ENCODE measurements at places on chromosomes 5 and 9.

GRCh38 chr9:123946101-123946821 lies 16.3 kb upstream of the DENND1A start:
- no peak for DNase-seq

GRCh38 chr5:67012171-67012570 lies 184.4 kb downstream of the CD180 start:
- DNase-seq: peak; percentile 9

GRCh38 chr9:33155393-33155792 lies 11.7 kb downstream of the B4GALT1 start:
- DNase-seq: no peak

DNA sequence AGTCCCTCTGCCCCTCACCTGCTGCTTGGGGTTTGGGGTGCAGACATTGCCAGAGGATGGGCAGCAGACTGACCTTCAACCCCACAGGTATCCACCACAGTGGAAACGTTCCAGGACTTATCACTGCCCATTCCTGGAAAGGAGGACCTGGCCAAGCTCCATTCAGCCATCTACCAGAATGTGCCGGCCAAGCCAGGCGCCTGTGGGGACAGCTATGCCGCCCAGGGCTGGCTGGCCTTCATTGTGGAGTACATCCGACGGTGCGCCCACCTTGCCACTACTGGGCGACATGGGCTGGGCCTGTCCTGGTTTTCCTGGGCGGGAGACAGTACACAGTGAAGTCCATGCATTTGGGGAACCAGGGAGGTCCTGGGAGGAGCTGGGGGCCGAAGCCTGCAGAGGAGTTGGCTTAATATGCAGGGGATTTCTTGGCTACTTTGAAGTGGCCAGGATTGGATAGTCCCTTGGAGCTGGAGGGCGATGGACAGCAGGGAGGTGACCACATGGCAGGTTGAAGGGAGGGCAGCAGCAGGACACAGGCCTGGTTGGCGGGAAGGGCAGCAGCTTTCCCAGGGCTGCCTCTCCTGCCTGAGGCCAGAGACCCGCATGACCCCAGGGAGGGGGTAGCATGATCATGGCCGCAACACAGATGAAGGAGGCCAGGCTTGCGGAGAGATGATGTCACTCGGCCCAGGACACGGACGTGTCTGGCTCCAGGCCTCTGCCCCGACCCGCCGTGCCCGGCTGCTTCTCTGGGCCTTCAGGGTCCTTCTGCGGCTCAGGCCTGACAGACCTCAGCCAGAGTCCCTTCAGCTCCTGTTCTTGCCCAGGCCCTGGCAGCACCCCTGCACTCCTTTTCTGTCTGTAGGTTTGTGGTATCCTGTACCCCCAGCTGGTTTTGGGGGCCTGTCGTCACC lies 34.6 kb downstream of the USP20 start:
- no peak for DNase-seq

- DNase-seq: no peak
Measured at GRCh38 chr5:102581011-102581410, 82.2 kb upstream of the SLCO6A1 start.

GRCh38 chr5:159465604-159466003 lies 135.3 kb upstream of the IL12B start:
- DNase-seq: no peak

DNA sequence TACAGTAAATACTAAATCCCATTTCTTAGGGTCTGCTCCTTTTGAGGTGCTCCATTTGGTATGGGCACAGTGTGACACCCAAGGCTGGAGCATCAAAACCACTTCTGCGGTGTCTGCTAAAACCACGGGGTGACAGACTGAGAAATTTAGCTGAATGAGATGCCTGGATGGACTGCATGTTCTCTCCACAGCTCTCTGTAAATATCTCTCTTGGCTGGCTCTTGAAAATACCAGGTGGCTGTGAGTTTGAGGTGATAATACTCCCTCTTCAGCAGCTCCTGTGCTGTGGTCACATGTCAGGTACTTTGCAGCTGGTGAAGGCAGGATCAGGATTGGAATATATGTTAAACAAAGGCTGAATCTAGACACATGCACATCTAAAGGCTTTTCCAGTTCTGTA lies 93.7 kb upstream of the SIMC1 start:
- DNase-seq: no peak

- DNase-seq: no peak
Measured at GRCh38 chr5:61489574-61489973, 157.5 kb downstream of the ZSWIM6 start.

DNA sequence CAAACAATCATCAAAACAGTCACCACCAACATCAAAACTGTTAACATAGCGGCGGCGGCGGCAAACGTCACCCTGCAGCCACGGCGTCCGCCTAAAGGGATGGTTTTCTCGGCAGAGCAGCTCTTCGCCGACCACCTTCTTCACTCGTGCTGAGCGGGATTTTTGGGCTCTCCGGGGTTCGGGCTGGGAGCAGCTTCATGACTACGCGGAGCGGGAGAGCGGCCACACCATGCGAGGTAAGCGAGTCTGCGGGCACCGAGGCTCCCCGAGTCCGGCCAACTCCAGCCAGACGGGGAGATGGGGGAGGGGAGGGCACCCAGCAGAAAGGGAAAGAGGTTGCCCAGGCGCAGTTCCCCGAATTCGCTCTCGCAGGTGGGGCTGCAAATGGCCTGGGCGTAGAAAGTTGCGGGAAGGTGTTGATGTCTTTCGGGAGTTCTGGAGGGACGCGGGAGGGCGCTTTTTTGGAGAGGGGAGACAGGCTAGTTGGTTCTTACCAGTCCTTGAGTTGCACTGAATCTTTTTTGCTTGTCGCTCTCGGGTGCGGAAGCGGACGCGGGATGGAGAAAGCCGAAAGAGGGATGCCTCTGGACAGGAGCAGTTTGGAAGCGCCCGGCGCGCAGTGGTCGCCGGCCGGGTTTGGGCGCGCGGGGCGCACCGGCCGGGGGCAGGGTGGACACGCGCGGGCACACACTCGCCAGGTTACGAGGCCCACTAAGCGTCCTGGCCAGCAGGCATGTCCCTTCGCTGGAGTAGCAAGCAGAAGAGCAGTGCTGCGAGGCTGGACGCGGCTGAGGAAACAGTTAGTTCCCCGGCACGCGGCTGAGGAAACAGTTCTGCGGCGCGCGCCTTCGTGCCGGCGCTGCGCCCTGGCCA lies 849 bp downstream of the RORB start:
- DNase-seq: peak; percentile 36

DNA sequence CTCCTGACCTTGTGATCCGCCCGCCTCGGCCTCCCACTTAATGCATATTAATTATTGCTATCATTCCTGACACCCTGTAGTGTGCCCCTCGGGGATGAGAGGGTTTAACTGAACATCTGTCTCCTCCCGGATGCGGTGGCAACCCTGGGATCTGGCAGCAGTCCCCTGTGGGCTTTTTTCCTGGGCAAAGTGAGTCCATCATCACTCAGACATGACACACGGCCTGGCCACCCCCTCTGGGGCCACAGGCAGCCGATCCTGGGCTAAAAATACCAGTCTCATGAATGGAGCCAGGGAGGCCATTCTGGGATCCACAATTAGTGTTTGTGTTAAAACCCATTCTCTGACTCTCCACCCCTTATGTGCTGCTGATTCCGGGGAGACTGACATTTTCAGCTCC lies 161.2 kb downstream of the RGS3 start:
- peak; percentile 32 for DNase-seq

- peak; percentile 40 for DNase-seq
Measured at GRCh38 chr5:34657274-34657921, 1.3 kb downstream of the RAI14 start.

DNA sequence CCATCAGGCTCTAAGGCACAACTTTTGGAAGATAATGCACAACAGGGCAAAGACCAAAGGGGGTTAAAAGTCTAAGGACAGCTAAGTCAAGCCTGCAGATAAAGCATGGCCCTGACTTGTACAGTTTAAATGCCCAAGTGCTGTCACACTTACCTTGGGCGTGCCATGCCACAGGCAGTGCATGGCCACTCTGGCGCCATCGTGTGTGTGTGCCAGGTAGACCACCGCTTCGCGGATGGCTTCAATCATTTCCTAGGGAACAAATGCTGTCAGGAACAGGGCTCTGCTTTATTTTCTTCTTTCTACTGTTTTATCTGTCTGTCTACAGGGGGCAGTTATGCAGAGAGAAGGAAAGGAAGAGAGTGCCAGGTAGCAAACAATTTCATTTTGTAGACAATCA lies 19.3 kb downstream of the PUM3 start:
- no peak for DNase-seq

DNA sequence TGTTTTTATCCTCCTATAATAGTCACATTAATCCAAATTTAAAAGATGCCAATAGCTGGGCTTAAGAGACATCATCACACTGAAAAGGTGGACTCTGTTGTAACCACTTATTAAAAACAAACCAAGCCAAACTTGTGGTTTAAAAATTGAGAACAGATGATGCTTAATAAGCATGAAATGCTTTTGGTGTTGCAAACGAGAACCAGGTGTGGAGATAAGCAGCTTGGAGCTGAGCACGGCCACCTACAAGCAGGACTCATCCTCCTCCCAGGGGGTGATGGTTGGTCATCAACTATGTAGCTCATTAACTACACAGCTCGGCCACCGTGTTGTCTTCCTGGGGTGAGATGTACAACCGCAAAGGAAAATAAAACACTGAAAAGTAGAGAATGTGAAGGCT lies 154.4 kb downstream of the NPR3 start:
- DNase-seq: no peak

- no peak for DNase-seq
Measured at GRCh38 chr9:6644346-6645104, 1.0 kb downstream of the GLDC start.

DNA sequence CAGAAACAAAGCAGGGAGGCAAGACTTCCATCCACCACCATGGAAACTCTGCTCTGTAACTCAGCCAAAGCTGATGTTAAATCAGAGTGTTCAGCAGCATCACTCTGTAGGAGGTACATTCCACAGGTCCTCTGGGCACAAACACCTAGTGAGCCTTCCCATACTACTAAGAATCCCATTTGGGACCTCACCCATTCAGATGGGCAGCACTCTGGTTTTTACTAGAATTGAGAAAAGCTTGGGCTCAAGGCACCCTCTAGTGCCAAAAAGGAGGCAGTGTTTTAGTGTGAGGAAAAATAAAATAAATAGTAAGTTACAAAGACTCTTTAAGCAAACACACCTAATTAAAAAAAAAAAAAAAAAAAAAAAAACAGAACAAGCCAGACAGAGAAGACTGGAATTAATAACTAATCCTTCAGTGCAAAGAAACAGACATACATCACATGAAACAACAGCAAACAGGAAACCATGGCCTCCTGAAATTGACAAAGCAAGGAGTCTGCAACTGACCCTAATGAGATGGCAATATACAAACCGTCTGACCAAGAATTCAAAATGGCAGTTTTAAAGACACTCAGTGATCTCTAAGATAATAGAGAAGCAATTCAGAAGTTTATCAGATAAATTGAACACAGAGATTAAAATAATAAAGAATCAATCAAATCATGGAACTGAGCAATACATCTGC lies 159.5 kb downstream of the GNA14 start:
- DNase-seq: no peak

DNA sequence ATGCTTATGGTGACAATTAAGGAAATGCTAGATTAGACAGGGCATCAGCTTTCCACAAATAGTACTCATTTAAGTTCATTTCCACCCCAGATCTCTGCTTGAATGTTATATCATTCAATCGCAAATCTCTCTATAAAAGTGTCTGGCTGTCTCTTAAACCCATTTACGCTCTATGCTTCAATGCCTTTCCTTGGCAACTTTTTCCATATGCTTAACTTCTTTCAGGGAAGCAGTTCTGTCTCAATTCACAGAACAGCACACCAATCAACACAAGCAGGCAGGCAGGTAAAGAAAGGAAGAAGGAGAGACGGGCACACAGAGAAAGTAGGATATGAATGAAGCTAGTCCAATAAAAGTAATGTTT lies 243.1 kb downstream of the DENND1A start:
- DNase-seq: no peak

All from urothelium cell line (cell line).